ENCODE measurements at places on chromosomes 4 and X. TPM values are rescaled to one million over a fixed set of nuclear protein-coding genes. Genes with fewer than 3 reads are reported as not detected.
A peak's percentile ranks its signal among the peaks of the same experiment; 100 is the strongest.

Gene VEGFD
- 0.61 TPM for total RNA-seq

DNA sequence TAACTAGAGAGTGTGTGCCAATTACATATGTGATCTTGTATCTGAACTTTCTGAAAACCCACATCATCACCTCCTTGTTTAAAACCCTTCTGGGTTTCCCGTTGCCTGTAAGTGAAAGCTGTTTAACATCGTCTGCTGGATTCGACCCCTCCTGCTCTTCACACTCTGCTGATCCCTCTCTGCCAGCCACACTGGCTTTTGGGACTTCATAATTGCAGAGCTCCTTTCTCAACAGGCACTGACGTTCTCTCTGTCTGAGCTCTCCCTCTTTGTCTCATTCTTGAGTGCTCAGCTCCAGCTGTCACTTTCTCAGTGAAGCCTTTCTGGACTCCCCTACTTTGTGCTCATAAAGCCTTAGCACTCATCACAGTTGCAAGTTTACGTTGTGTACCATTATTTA is 153.9 kb downstream of the CEP135 start:
- no peak for DNase-seq
- H3K27ac ChIP-seq: no peak overlapping the region
- no peaks in the 10 kb centered on the region for H3K36me3 ChIP-seq
- H3K4me1 ChIP-seq: no peaks in the 10 kb centered on the region

Gene USP17L25
- not detected for total RNA-seq

DNA sequence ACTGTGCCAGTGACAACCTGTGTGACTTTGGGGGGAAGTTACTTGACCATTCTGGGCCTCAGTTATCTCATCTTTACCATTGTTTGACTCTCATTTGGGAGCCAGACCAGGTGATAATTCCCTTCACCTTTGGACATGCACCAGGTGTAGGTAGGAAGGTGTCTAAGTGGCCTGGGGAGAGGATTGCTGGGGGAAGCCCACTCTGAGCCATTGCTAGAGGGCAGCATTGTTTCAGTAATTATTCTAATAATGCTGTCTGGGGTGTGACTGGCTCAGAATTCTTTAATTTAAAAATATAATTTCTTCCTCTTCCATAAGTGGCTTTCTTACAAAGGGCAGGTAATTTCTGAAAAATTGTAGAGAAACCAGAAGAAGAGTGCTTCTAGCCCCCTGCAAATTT is 104.3 kb downstream of the RTL9 start:
- no peak for DNase-seq
- no peak overlapping the region for H3K4me3 ChIP-seq
- H3K36me3 ChIP-seq: no peaks in the 10 kb centered on the region
- H3K4me1 ChIP-seq: no peaks in the 10 kb centered on the region
- no peaks in the 10 kb centered on the region for H3K27me3 ChIP-seq

DNA sequence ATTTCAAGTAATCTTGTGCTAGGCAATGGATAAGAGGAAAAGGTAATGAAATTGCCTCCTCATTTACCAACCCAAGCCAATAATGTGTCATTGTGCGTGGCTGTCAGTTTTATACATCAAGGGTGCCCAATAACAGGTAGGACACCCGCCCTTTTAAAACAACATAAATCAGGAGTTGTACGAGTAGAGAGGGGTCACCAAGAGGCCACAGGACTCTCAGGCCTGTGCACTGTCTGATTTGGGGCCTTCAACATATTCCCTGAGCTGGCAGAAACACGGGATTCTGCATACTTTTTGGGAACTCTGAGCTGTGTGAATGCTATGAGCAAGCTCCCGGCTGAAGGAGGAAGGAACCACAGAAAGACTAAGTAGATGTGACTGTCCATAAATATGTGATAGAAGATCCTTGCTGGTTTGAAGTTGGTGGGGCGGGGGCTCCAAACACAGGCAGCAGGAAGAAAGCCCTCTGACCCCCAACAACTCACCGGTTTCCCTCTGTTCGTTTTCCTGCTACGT is 82.7 kb upstream of the MAML3 start:
- H3K4me1 ChIP-seq: peaks cover 30% of the 10 kb centered on the region
- H3K4me3 ChIP-seq: peak overlapping the region; percentile 14
- H3K27ac ChIP-seq: peak overlapping the region; percentile 83
- no peaks in the 10 kb centered on the region for H3K36me3 ChIP-seq
- no peaks in the 10 kb centered on the region for H3K27me3 ChIP-seq

GRCh38 chr4:86496094-86497080 is 97.7 kb upstream of the PTPN13 start:
- H3K4me3 ChIP-seq: no peak overlapping the region
- no peak for DNase-seq
- H3K27ac ChIP-seq: peak overlapping the region; percentile 35
- no peaks in the 10 kb centered on the region for H3K27me3 ChIP-seq

DNA sequence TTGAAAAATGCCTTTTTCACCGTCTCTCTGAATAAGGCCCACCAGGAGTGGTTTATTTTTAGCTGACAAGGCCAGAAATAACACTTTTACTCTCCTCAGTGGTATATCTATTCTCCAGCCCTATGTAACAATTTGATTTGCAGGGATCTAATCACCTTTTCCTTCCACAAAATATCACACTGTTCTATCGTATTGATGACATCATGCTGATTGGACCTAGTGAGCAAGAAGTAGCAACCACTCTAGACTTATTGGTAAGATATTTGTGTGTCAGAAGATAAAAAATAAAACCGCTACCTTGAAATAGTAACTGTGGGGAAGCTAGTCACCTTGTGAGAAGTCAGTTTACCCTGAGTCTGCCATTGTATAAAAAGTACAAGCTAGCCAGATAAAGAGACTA is 27.7 kb downstream of the AGTR2 start:
- H3K27ac ChIP-seq: no peak overlapping the region
- no peak overlapping the region for H3K4me3 ChIP-seq
- H3K36me3 ChIP-seq: no peaks in the 10 kb centered on the region
- DNase-seq: no peak
- H3K27me3 ChIP-seq: no peaks in the 10 kb centered on the region

- H3K27ac ChIP-seq: no peak overlapping the region
- no peak overlapping the region for H3K4me3 ChIP-seq
- no peaks in the 10 kb centered on the region for H3K27me3 ChIP-seq
- no peaks in the 10 kb centered on the region for H3K4me1 ChIP-seq
- no peak for DNase-seq
Measured at GRCh38 chrX:150730719-150731118, 37.5 kb downstream of the MTMR1 start.

- no peak for DNase-seq
- no peak overlapping the region for H3K27ac ChIP-seq
- H3K4me3 ChIP-seq: no peak overlapping the region
- no peaks in the 10 kb centered on the region for H3K36me3 ChIP-seq
- H3K27me3 ChIP-seq: no peaks in the 10 kb centered on the region
- no peaks in the 10 kb centered on the region for H3K4me1 ChIP-seq
Measured at GRCh38 chrX:70554081-70554480, 109.4 kb downstream of the DLG3 start.

Gene TKTL2
- total RNA-seq: not detected

DNA sequence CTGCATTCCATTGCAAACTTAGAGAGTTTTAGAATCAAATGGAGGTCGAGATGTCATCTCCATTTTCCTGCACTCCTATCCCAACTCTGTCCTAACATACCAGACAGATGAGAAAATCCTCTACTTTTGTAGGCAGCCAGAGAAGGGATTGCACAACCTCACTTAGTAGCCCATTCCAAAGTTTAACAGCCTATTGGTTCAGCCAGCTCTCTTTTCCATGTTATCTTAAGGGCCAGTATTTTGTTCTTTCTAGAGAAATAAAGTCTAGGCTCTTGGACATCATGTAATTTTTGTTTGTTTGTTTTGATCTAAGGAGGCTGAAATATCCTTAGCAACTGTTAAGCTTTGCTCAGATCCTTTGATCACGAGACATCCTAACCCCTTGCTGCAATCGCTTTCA is 173.0 kb downstream of the COX18 start:
- peaks cover 3% of the 10 kb centered on the region for H3K4me1 ChIP-seq
- no peak overlapping the region for H3K27ac ChIP-seq
- no peaks in the 10 kb centered on the region for H3K27me3 ChIP-seq
- H3K4me3 ChIP-seq: no peak overlapping the region
- H3K36me3 ChIP-seq: no peaks in the 10 kb centered on the region

DNA sequence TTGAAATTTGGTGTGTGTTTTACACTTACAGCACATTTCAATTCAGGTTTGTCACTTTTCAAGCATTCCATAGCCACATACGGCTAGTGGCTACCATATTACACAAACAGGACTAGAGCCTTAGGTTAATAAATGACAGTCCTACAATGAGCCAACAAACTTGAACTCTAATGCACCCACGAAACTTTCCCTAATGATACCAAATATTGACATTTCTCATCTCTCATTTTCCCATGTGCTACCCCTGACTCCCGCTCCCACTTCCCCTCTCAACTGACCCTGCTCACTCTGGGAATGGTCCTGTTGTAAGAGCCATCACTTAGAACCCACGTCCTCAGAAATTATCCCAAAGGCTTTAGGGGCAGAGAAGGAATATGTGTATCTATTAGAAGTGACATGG is 4.9 kb upstream of the TLR10 start:
- H3K4me3 ChIP-seq: no peak overlapping the region
- no peak overlapping the region for H3K27ac ChIP-seq
- H3K27me3 ChIP-seq: no peaks in the 10 kb centered on the region
- no peak for DNase-seq

- no peak overlapping the region for H3K4me3 ChIP-seq
- peaks cover 14% of the 10 kb centered on the region for H3K4me1 ChIP-seq
- no peak overlapping the region for H3K27ac ChIP-seq
- no peak for DNase-seq
- no peaks in the 10 kb centered on the region for H3K36me3 ChIP-seq
Measured at GRCh38 chr4:168474660-168475320, 5.5 kb downstream of the DDX60L start.

Gene SMIM31
- not detected for total RNA-seq

Gene TREX2
- 6.6 TPM for total RNA-seq

Gene HPGDS
- not detected for total RNA-seq

GRCh38 chrX:107834275-107835201 is 8.9 kb downstream of the MID2 start:
- H3K27me3 ChIP-seq: no peaks in the 10 kb centered on the region
- peaks cover 6% of the 10 kb centered on the region for H3K4me1 ChIP-seq
- no peaks in the 10 kb centered on the region for H3K36me3 ChIP-seq
- no peak overlapping the region for H3K27ac ChIP-seq

Gene CENPI
- total RNA-seq: 4.9 TPM

GRCh38 chr4:29551821-29552220 is 1168.3 kb upstream of the PCDH7 start:
- H3K4me1 ChIP-seq: no peaks in the 10 kb centered on the region
- no peaks in the 10 kb centered on the region for H3K36me3 ChIP-seq
- H3K27ac ChIP-seq: no peak overlapping the region

GRCh38 chr4:46550471-46550870 is 160.5 kb upstream of the GABRA2 start:
- H3K27me3 ChIP-seq: no peaks in the 10 kb centered on the region
- DNase-seq: no peak
- no peaks in the 10 kb centered on the region for H3K36me3 ChIP-seq

DNA sequence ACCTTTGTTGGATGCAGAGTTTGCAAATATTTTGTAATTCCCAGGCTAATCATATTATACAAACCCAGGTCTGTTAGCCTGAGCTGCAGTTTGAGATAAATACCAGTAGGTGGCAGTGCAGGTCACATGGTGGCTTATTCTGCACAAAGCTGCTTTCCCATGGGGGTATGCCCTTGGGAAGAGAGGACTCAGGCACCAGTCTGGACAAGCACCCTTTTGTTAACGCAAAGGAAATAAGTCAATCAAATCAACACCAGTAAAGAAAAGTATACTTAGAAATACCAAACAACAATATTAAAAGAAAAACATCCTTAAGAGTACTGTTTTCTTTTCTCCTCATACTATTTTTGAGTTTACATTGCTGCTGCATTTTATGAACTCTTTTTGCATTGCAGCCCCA is 389.0 kb upstream of the ZFP42 start:
- H3K27ac ChIP-seq: no peak overlapping the region
- H3K4me3 ChIP-seq: no peak overlapping the region
- no peaks in the 10 kb centered on the region for H3K27me3 ChIP-seq
- H3K4me1 ChIP-seq: peaks cover 10% of the 10 kb centered on the region
- H3K36me3 ChIP-seq: no peaks in the 10 kb centered on the region

DNA sequence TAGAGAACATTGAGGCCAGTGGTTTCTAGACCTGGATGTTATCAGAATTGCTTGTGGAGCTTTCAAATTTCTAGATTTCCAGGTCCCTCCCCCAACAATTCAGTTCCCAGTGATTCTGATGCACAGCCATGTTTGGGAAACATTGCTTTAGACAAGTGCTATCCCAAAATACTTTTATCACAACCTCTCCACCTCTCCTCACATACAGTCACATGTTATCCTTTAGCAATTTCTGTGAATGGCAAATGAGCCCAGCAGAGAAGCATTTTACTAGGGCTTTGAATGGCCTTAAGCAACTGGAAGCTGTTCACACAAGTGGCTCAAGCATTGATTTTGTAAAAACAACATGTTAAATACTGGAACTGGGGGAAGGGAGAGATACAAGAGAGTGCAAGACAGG is 29.7 kb downstream of the DCX start:
- DNase-seq: no peak
- no peaks in the 10 kb centered on the region for H3K36me3 ChIP-seq
- no peaks in the 10 kb centered on the region for H3K4me1 ChIP-seq
- H3K27me3 ChIP-seq: no peaks in the 10 kb centered on the region

Gene CLIC2
- total RNA-seq: 3.2 TPM

- H3K4me1 ChIP-seq: no peaks in the 10 kb centered on the region
- H3K36me3 ChIP-seq: no peaks in the 10 kb centered on the region
- H3K4me3 ChIP-seq: no peak overlapping the region
- H3K27ac ChIP-seq: no peak overlapping the region
Measured at GRCh38 chrX:34839451-34839850, 103.1 kb upstream of the FAM47B start.

DNA sequence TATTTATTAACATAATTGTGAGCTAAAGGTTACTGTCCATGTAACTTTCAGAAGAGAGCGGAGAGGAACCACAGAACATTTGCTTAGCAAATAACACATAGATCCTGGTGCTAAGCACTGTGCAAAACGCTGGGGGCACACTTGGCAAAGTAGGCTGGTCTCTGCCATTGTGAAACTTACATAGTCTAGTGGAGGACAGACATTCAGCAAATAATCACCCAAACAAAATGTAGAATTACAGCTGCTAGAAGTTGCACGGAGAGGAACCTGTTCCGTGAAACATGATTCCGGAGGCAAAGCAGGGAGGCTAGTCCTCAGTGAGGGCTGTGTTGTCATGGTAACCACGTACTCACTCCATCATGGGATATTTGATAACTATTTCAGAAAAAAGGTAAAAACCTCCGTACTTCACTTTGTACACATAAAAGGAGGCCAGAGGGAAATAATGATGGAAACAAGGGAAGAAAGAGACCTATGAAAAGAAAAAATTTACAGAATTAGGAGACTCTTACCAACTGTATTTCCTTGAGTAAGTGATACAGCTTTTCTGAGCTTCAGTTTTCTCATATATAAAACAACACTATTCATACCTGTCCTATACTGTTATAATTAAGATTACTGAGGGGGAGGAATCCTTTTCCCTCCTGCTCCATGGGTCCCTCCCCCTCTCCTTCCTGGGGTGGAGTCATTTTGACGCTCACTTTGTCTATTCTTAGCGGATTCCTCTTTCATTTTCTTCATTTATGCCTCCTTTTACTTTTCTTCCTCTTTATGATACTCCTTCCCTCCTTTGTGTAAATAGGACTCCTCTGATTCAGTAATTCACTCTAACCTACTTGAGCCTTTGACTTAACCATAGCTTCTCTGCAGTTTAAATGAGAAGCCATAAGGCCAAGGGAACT is 825 bp upstream of the RASGEF1B start:
- H3K27me3 ChIP-seq: no peaks in the 10 kb centered on the region
- no peaks in the 10 kb centered on the region for H3K36me3 ChIP-seq
- peaks cover 15% of the 10 kb centered on the region for H3K4me1 ChIP-seq
- H3K4me3 ChIP-seq: peak overlapping the region; percentile 89

- peaks cover 13% of the 10 kb centered on the region for H3K4me1 ChIP-seq
- no peaks in the 10 kb centered on the region for H3K36me3 ChIP-seq
- no peak overlapping the region for H3K4me3 ChIP-seq
- no peak for DNase-seq
- H3K27ac ChIP-seq: no peak overlapping the region
Measured at GRCh38 chrX:69279234-69279633, 114.0 kb upstream of the PJA1 start.

Gene POF1B
- total RNA-seq: 53.4 TPM
